ENCODE measurements at places on chromosomes 11 and 22.

DNA sequence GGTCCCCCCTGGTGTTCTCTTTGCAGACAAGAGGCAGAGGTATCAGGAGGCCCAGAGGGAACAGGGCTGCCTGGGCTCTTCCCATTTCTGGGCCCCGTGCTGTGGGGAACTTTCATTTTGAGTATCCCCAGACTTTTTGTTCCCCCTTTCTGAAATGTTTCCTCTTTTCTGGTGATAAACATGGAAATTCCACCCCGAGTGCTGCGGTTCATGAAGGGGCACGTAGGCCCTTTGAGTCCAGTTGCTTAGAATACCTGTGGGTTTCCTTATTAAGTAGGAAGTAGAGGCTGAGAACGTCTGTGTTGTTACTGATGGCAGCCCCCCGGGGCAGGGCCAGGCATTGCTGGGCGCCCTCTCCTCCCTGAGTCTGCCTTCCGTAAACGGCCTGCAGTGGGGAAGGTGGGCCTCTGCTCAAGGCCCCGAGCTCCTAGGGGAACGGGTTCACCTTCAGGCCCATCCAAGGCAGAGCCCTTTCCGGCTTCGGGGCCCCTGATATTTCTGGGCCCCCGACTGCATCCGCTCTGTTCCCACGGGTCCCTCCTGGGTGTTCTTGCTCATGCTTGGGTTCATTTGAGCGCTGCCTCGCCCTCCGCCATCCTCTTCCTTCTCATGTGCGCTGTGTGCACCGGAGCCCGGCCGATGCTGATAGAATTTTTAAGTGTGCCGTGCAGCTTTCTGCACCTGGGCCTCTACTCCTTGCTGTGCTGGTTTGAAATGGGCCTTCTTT is 12.0 kb downstream of the TBC1D22A start:
- DNase-seq = no peak

DNA sequence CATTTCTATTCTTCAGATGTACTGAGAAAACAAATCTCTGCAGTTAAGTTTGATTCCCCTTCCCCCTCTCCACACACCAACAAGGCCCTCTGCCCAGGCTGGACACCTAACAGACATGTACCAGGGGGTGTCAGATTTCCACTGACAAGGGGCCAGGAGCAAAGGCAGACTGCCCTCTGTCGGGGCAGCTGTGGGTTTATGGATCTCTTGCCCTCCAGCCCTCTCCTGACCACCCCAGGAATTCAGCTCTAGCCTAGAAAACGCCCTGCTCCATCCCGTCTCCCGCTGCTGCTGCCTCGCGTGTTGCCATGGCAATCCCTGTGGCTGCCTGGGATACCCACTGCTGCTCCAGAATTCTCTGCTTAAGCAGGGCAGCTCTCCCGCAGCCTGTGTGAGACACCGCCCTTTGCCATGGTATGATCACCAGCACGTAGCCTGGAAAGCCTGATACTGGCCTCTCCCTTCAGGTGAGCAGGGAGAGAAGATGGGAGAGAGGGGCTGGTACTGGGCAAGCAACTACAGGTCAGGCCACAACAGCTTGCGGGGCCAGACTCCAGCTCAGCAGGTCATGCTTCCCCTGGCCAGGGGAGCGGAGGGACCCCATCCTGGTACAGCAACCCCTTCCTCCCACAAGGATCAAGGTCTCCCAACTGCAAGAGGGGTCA is 41.6 kb downstream of the BUD13 start:
- DNase-seq = peak; percentile 72

GRCh38 chr11:102343809-102344208 is 3.2 kb upstream of the BIRC2 start:
- DNase-seq = no peak

- peak; percentile 29 for DNase-seq
Measured at GRCh38 chr11:5280582-5281102, 10.9 kb upstream of the HBE1 start.

- DNase-seq = no peak
Measured at GRCh38 chr11:124841201-124841600, 24.0 kb upstream of the ROBO3 start.

DNA sequence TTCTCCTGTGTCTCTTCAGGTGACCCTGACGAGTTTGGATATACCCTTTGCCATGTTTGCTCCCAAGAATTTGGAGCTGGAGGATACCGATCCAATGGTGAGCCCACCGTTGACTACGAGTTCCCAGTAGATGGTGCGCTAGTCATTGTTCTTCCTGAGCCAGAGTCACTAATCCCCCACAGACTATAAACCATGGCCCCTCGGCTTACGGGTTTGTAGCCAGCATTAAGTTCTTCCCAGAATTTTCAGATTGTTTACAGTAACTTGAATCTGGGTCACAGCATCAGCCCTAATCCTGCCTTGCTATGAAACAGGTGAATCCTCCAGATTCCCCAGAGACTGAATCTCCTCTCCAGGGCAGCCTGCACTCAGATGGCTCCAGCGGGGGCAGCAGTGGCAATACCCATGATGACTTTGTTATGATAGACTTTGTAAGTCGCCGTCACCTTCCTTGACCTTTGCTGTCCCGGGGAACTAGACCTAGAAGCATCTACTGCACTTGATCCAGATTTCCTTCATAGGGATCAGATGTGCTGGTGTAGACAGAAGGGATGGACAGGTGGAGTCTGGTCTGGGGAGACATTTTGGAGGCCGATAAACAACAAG is 31.8 kb downstream of the ARHGAP1 start:
- no peak for DNase-seq

DNA sequence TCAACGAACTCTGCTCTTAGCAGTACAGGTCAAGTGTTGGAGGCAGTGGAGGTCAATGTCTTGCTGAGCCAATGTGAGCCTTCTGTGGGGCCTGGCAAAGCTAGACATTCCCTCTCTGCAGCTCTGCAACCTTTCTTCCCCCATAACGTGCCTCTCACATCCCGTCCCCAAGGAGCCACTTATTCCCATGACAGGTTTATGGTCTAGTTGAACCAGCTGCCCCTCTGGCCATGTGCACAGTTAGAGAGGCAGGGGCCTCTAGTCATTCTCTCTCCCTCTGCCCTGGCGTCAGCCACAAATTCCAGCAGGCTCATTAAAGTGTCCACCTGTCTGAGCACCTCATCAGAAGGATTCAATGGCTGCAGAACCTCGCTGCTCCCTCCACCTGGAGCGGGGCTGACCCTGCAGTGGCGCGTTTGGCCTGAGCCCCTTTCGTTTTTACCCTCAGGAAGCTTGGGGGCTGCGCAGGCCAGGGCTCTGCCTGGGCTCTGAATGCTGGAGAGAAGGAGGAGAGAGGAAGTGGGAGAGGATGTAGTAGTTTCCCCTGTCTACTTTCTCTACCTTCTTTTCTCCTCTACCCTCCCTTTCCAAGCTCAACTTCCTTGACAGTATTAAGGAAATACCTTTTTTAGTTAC is 302.1 kb upstream of the B3GAT1 start:
- DNase-seq = no peak

DNA sequence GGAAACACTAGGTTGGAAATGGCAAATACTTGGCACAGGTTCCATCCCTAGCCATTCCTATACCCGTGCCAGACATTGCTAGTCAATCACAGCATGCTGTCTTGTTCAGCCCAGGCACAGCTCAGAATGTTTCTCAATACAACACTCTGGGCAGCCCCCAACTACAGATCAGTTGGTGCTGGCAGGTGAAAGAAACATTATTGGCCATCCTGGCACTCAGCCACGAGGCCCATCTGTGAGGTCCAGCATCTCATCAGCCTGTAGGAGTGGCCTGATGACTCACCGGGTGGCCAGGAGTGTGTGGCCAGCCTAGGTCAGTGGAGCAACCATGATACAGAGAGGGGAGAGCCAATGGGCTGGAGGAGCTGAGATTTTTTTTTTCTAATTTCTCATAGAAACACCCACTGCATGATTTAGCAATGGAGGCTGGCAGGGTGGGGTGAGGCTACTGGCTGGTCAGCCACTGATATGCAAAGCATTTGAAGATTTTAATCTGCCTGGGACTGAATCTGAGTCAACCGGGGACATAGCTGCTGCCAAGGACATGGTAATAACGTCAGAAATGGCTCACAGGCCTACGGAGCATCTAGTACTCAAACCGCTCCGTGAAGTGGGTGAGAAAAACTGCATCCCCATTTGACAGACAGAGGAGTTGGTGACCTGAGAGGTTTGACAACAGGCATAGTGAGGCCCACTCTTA is 5.4 kb downstream of the MYO18B start:
- DNase-seq = peak; percentile 55

DNA sequence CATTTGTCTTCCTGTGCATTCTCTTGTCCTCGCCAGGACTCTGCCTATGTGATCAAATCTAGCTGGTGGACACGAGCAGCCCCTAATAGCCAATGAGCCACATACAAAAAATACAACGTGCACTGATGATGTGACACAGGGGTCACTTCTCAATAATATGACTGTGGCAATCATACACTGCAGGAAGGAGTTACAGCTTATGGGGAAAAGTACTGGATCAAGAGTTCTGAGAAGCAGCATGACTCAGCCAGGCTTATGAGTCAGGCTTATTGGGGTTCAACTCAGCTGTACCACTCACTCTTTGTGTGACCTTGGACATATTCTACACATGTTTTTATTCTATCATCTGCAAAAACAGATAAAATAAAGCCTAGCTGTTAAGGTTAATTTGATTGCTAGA is 889.4 kb upstream of the TENM4 start:
- DNase-seq = no peak

DNA sequence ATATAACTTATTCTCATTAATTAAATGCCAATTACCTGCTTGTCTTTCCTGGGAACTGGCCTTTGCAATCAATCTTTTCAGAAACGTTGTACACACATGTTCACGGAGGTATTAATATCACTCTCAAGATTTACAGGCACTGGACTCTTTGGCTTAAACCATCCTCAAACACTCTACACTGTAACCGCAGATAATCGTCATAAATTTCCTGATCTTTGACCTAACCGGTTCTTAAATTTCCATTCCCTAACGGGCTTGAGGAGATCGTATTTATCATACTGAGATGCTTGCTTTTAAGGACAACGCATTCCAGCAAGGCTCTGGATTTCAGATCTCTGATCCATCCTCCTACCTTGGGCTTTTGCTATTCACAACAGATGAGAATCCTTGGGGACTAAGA is 72.8 kb downstream of the ARL14EP start:
- DNase-seq = no peak

GRCh38 chr11:116696381-116696941 is 76.3 kb downstream of the BUD13 start:
- DNase-seq = no peak

GRCh38 chr11:117319214-117319840 is 3.3 kb upstream of the BACE1 start:
- no peak for DNase-seq

DNA sequence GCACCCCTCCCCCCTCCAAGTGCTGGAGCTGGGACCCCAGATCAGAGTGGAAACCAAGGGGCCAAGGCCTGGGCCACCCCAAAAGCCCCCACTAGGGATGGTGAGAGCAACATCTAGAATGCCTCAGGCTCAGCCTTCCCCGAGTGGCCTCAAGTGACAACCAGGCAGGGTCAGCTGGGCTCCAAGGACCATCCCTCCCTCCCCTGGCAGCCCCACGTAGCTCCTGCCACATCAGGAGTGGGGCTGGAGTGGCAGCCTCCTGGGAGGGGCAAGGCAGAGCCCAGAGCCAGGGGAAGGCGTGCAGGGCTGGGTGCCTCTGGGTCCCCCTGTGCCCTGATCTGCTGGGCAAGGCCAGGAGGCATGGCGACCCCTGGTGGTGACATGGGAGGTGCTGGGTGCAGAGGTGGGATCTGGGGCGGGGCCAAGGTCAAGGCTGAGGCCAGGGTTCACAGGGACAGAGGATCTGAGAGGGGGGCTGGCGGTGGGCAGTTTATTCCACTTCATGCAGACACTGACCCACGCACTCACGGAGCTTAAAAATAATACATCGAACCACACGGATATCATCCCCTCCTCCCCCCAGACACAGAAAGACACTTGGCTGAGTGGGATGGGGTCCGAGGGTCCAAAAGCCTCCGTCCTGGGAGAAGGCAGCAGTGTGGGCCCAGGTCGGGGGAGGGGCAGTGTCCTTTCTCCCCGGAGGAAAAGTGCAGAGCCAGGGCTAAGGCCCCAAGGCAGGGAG is 15.8 kb upstream of the EHD1 start:
- peak; percentile 74 for DNase-seq

GRCh38 chr11:125517116-125517770 is 21.2 kb upstream of the FEZ1 start:
- DNase-seq = peak; percentile 55

- DNase-seq = no peak
Measured at GRCh38 chr11:34614344-34615104, 6.4 kb upstream of the EHF start.

GRCh38 chr11:30149998-30150397 is 80.8 kb upstream of the FSHB start:
- DNase-seq = no peak

GRCh38 chr11:134333312-134333711 is 1.5 kb downstream of the GLB1L2 start:
- no peak for DNase-seq

GRCh38 chr11:118606844-118607228 is 579 bp upstream of the PHLDB1 start:
- no peak for DNase-seq

GRCh38 chr11:130299978-130300377 is 14.7 kb downstream of the ZBTB44 start:
- no peak for DNase-seq

GRCh38 chr11:1227551-1228100 is 4.8 kb downstream of the MUC5B start:
- DNase-seq = no peak

GRCh38 chr22:47065756-47066615 is 303.5 kb downstream of the TBC1D22A start:
- no peak for DNase-seq

DNA sequence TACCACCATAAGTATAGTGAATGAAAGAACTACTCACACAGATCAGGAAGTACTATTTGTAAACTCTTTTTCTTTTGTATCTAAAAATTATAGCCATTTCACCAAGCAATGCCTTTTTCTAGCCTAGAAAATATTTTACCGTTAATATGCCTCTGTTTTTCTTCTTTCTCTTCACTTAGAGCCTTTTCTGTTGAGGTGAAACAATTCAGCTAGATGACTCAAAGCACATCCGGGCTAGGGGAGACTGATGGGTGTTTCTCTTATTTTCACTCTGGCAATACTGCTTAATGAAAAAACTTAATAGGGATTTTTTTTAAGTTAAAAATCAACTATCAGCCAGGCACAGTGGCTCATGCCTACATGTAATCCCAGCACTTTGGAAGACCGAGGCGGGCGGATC is 93.3 kb downstream of the SGSM3 start:
- DNase-seq = no peak

DNA sequence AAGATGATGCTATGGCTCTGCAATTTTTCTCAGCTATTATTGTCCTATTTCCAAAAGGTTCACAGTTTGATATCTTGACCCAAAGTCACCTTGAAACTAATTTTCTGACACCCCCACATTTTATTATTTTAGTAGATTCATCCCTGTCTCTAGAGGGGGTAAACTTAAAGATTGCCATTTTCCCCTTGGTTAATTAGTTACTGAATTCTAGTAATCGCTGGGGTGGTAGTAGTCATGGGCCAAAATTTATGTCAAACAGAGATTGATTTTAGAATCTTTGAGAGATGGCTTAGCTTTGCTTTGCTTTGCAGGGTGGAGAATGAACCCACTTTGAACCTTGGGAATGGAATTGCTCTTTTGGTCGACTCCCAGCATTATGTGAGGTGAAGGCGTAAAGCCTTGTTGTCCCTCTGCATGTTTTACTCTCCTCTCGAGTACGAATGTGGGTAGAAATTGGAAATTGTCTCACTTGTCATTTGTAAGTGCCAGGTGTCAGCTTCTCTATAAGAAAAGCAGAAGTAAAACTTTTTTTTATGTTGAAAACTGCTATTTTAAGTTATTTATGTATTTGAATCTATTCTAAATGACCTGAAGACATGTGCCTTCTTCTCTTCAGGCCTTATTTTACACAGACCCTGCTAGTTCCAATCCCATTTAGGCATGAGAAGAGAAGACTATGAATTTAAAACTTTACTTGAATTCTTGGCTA is 42.4 kb upstream of the RCE1 start:
- no peak for DNase-seq

GRCh38 chr22:30027169-30027568 is 53.1 kb upstream of the HORMAD2 start:
- DNase-seq = no peak

Measured in NCI-H146 (cell line).